ENCODE measurements at places on chromosomes 3 and 15.

- no peak for DNase-seq
These were observed 52.0 kb downstream of the CCR3 start for GRCh38 chr3:46293991-46294833.

- DNase-seq: peak; percentile 86
These were observed 36.4 kb downstream of the CCDC80 start for GRCh38 chr3:112604536-112604935.

GRCh38 chr3:14113965-14114635, 10.6 kb downstream of the CHCHD4 start:
- no peak for DNase-seq

GRCh38 chr15:92677999-92678398, 22.4 kb upstream of the FAM174B start:
- no peak for DNase-seq

DNA sequence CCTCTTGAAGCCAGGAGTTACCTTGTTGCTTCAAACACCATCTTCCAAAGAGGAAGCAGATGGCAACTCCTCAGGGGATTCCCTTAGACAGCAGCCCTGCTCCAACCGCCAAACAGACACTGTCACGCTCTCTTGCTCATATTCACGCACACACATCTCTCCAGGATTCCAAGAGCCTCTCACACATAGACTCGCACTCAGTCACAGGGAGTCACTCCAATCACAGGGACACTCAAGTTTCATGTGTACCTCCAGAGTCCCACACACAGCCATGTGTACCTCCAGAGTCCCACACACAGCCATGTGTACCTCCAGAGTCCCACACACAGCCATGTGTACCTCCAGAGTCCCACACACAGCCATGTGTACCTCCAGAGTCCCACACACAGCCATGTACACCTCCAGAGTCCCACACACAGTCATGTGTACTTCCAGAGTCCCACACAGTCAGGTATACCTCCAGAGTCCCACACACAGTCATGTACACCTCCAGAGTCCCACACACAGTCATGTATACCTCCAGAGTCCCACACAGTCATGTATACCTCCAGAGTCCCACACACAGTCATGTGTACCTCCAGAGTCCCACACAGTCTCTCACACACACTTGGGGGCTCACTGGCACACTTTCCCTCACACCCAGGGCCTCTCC, 6.1 kb downstream of the VWA5B2 start:
- DNase-seq: no peak

GRCh38 chr15:36428102-36428845, 151.2 kb upstream of the CDIN1 start:
- DNase-seq: peak; percentile 99

DNA sequence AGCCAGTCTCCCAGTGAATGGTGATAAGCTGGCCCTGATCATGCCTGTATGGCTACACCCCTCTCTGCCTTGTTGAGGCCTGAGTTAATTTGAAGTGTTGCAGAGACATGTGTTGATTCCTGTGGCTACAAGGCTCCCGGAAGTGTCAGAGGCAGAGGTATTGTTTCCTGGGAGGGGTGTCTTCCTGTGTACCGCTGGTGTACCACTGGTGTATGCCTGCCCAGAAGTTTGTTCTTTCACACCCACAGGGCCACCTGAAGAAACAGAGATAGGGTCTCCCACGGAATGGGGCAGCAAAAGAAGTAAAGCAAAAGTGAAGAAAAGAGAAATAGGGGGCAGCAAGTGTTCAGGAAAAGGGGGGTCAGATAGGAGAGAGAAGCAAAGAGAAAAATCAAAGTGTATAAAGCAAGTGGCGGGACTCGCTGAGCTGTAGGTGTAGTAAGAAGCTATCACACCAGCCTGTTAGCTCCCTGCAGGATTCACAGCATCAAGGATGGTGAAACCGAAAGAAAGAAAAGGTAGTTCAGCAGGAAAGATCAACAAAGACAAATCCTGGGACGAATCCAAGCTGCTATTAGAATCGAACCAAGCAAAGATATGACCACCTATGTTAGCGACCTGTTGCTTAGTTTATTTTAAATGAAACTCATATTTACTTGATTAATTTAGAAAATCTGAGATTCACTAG, 36.6 kb upstream of the CD47 start:
- DNase-seq: no peak

DNA sequence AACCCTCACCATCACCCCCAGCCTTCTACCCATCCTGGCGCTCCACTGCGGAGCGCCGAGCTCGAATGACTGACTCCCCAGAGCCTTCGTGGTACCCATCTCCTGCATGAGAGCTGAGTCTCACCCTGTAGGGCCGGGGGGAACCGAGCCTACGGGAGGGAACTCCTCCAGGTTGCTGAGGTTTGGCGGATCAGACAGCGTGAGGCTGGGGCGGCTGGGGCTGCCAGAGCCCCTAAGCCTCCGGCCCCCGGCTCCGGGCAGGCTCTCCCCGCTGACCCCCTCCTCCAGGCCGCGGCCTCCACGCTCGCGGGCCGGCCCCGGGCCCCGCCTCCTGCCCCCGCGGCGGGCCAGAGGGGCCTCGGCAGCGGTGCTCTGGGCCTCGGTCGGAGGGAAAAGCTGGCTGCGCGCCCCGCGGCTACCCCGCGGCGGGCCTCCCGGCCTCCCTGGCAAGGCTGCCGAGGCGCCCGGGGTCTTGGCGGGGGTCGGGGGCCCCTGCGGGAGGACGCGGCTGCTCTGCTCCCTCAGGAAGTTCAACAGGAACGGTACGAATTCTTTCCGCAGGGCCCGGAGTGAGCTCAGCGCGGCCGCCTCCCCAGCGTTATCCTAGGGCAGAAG, 643 bp downstream of the CDAN1 start:
- DNase-seq: no peak

- no peak for DNase-seq
These were observed 9.8 kb upstream of the CLPX start for GRCh38 chr15:65194826-65195547.
